ENCODE measurements at places on chromosomes 13 and 19. TPM values are rescaled to one million over a fixed set of nuclear protein-coding genes. Genes with fewer than 3 reads are reported as not detected.

DNA sequence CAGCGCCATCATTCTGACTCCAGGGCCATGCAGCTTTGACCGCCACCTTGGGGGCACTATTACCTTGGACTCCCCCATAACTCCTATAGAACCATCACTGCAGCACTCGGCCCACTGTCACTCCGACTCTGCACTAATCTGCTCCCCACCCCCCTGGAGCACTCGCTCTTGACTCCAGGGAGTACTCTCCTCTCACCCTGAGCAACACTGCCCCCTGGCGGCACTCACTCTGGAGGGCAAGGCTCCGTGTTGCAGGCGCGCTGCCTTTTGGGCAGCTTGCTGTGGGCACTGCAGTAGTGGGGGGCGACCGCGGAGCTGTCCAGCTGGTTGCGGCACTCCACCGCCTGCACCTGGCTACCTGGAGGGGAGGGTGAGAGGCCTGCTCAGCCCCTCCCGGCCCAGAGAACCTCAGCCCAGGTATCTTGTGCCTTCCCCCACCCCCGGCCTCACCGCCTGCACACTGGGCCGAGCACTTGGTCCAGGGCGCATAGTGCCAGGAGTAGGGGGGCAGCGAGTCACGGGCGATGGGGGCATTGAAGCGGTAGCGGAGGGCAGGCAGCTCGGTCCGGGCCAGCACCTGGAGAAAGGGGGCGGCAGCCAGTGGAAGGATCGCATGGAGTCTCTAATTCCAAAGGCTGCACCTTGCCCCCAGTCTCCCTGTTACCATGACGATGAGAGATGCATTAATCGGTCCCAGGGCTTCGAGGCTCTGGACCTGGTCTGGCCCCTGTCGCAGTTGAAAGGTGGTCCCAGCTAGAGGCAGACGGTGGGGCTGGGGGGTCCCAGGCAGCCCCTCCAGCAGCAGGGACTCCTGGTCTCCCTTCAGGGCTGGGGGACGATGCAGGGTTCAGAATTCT lies 8.9 kb upstream of the MYO1F start:
- DNase-seq: no peak

Gene CCDC169
- polyA plus RNA-seq: 0.29 TPM

GRCh38 chr19:37718304-37718703 lies 1.3 kb downstream of the ZNF607 start:
- no peak for DNase-seq

Gene CYP4F2
- not detected for polyA plus RNA-seq

DNA sequence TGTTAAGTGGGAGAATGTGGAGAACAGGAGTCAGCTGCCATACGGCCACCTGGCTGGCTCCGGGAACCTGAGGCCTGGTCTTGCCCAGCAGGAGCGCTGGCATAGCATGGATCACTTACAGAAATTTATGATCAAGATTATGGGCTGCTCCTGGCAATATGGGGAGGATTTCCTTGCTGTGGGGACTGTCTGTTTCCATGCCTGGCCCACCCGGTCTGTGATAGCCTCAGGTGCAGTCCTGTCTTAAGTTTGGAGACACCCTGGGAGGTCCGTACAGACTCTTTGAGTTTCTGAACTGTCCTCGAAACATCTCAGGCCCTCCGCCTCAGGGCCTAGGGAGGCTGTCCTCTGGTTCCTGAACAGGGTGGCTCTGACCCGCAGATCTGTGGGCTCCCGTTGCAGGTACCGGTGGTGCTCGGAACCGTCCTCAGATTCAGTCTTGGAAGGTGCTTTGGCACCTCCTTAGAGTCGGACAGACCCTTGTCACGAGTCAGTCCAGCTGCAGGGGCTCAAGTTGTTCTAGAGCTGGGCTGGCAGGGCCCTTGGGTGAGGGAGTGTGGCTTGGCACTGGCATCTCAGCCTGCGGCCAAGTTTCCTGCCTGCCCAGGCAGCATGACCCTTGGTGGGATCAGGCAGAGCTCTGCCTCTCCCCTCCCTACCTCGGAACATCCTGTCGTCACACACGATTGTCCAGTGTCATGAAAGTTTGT lies 4.9 kb downstream of the TFDP1 start:
- DNase-seq: peak; percentile 31

Gene VSTM1
- polyA plus RNA-seq: not detected

Data from psoas muscle (tissue), 8 donors.